ENCODE measurements at places on chromosomes 13 and 19.

DNA sequence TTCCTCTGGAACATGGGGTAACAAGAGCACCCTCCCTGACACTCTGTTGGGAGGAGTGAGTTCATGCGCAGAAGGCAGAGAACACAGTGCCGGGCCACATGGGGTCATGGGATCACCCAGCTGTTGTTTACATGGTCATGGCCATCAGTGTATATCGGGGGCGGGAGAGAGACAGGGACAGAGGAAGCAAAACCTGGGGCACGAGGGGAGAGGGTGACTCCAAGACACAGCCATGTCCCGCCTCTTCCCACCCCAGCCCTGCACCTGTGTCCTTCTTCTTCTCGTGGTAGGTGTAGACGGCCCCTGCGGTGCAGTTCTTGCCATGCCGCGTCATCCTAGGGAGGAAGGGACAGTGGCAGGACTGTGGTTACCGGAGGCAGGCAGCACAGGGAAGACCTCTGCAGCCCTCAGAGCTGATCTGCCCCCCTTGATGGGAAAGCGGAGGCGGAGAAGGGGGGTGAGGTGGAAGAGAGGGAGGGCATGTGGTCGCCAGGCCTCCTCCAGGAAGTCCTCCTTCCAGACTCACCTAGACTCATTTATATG is 19.9 kb downstream of the NOSIP start:
- DNase-seq, result no peak

- no peak for DNase-seq
Observed at GRCh38 chr19:55145232-55145631, 3.8 kb downstream of the TNNT1 start.

- DNase-seq, result no peak
Observed at GRCh38 chr19:18488403-18488723, 33.5 kb downstream of the ELL start.

DNA sequence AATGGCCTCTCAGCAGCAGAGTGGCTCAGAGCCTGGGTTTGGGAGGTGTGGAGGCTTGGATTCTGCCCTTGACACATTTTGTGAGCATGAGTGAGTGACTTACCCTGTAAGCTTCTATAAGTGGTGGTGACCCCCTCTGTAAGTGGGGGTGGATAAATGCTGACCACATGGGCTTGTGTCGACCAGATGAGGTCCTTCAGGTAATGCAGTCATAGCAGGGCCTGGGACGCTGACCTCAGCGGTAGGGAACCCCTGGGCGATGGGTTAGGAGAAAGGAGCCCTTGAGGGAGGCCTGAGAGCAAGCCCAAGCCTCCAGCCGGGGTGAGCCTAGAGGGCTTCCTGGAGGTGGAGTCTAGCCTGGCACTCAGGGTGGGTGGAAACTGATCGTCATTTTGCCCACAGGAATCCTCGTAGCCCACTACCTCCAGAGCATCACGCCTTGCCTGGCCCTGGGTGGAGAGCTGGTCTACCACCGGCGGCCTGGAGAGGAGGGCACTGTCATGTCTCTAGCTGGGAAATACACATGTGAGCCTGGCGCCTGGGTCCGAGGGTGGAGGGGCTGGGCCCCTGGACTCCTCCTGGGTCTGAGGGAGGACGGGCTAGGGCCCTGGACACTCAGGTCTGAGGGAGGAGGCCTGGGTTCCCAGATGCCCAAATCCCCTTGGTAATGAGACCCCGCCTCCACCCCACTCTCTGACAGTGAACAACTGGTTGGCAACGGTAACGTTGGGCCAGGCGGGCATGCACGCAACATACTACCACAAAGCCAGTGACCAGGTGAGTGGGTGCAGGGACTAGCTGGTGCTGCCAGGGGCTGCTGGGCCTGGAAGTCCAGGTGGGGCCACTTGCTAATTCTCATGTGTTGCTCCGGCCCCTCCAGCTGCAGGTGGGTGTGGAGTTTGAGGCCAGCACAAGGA is 5.0 kb upstream of the APOE start:
- DNase-seq, result no peak

DNA sequence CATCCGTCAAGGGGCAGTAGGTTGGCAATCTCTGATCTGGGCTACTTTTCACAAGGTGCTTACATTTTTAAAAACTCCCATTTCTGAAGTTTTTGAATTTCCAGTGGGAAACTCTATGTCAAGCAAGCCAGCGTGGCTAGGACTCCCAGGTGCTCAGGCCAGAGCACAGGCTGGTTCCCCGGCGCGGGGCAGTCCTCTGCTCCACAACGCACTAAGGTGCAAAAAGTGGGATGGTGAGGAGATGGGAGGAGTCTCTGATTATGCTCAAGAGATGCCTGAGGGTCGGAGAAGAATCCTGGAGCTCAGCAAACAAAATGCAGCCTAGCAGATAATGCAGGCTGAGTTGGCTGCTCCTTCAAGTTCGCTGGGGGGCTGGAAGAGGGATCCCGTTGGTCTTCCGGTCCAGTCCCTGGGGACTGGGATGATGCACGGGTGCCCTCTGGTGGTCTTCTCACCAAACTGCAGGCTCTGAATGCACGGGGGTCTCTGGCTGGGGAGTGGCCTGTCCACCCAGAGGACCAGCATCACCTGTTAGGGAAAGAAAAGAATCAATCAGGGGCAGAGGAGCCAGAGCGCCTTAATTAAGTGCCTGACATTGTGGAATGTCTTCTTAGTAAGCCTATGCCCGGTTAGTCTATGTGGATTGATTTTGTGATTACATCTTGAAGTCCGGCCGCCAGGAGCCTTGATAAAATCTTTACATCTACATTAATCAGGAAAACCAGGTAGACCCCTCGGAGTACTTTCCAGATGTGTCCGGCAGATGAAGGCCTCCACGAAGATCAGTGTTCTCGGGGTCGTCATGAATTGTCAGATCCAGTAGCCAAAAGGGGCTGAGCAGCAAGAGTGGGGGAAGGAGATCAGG is 244.4 kb upstream of the MAB21L1 start:
- DNase-seq, result peak; percentile 1

GRCh38 chr13:110855363-110855762 is 59.5 kb downstream of the ANKRD10 start:
- no peak for DNase-seq

- no peak for DNase-seq
Observed at GRCh38 chr13:81779876-81780275, 1439.0 kb upstream of the SPRY2 start.

DNA sequence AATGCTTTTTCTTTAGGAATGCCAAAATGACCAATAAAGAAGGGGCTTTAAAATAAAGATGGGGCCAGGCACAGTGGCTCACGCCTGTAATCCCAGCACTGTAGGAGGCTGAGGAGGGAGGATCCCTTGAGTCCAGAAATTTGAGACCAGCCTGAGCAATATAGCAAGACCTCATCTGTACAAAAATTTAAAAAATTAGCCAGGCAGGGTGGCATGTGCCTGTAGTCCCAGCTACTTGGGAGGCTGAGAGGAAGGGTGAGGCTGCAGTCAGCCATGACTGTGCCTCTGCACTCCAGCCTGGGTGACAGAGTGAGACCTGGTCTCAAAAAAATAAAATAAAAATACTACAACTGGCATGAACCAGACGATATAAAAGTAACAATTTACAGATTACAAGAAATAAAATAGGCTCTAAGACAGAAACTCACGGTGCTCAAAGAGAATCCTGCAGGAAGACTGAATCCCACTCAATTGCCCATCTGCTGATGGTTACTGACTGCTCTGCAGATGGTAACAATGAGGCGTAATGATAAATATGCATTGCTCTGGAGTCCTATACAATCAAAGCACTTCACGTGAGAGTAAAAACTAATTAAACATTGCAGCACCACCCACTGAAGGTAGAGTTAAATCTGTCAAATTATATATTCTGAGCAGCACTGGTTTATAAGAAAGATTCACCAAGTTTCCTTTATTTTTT is 93.2 kb downstream of the LHFPL6 start:
- no peak for DNase-seq

GRCh38 chr13:33251131-33251661 is 34.4 kb downstream of the STARD13 start:
- no peak for DNase-seq

- DNase-seq, result peak; percentile 74
Observed at GRCh38 chr19:18304458-18305310, 18.2 kb downstream of the LSM4 start.

DNA sequence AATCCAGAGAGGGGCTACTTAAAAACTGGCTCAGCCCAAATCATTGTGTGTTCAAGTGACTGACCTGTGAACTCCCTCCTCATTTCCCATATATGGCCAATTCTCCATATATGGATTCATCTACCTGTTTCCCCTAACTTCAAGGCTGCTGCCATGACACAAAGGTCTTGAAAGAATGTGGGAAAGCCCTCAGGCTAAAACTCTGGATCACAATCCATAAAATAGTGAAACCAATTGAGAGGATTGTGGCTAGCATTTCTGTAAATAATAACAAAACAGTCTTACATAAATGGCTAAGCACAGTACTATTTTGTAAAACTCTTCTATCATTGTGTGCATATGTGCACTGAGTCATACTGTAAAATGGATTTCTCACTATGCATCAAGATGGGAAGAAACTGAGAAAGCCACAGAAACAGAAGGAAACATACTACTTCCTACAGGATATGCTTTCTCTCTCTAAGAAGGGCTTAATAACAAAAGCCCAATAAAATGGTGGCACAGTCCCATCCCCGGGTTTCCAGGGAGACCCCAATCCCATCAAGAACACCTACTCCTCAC is 80.5 kb downstream of the FOXO1 start:
- DNase-seq, result no peak

DNA sequence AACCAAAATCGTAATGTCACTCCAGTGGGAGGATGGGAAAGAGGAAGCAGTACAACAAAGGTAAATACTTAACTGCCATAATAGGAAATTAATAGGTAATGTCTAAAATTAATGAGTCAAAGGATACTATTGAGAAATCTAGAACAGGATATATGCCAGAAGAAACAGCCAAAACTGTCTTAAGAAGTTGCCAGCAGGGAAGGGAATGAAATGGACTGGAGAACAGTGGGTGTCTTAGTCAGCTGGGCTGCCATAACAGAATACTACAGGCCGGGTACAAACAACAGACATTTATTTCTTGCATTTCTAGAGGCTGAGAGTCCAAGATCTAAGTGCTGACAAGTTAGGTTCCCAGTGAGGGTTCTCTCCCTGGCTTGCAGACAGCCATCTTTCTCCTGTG is 40.3 kb upstream of the IPO5 start:
- DNase-seq, result no peak

DNA sequence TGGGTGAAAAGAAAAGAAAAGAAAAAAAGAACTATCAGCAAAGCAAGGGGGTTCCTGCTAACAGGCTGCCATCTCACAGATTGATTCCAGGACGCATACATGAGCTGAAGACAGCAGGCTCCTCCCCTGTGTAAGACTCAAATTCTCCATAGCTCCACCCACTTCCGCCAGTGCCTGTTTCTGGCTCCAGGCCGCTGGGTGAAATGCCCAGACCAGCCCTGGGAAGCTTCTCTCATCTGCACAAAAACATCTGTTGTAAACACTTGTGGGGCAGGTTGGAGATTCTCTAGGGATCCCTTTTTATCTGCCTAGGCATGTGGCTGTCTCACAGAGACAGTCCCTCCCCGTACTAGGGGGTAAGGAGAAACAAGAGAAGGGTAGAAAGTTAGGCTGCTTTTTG is 1054.4 kb upstream of the SPRY2 start:
- no peak for DNase-seq

GRCh38 chr19:56813531-56813930 is 27.0 kb downstream of the PEG3 start:
- no peak for DNase-seq

- DNase-seq, result no peak
Observed at GRCh38 chr13:77316430-77316829, 10.5 kb downstream of the MYCBP2 start.

GRCh38 chr19:19269952-19270694 is 3.0 kb downstream of the TM6SF2 start:
- no peak for DNase-seq

DNA sequence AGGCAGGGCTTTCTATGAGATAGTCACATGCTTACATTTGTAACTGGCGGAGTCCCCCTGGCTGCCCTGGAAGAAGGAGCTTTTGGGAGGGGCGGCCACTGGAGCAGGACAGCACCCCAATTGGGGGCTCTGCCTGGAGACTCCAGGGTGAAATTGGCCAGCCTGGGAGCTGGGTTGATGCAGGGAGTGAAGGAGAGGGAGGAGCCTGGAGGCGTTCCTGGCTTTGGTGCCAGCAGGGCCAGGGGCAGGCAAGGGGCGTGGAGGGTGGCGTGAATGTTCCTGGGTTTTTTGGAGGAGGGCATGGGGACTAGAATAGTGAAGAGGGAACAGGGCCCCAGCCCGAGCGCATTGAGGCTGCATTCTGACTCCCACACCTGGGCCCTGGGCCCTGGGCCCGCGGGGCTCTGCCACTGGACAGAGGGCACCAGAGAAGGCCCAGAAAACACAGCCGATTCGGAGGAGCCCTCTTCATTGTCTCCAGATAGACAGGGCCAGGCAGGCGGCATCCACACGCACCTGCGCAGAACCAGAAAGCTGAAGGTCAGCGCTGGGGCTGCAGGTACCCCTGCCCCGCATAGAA is 29.5 kb downstream of the COMP start:
- no peak for DNase-seq

Measured in activated CD4-positive, alpha-beta T cell treated with anti-CD3 and anti-CD28 coated beads for 24 hours (primary cell).